Activated T-cell treated with anti-CD3 and anti-CD28 coated beads for 4 hours (primary cell): ENCODE measurements at places on chromosomes 12 and 14.

- DNase-seq = no peak
Measured at GRCh38 chr14:75995372-75996041, 9.9 kb downstream of the IFT43 start.

- no peak for DNase-seq
Measured at GRCh38 chr14:74491956-74492775, 939 bp downstream of the NPC2 start.

GRCh38 chr14:98593361-98593761, 678.6 kb downstream of the BCL11B start:
- no peak for DNase-seq

GRCh38 chr12:777550-778047, 25.2 kb downstream of the WNK1 start:
- no peak for DNase-seq

- DNase-seq = no peak
Measured at GRCh38 chr12:1859643-1860042, 39.3 kb downstream of the LRTM2 start.

- DNase-seq = no peak
Measured at GRCh38 chr14:100143934-100144333, 15.5 kb downstream of the DEGS2 start.

DNA sequence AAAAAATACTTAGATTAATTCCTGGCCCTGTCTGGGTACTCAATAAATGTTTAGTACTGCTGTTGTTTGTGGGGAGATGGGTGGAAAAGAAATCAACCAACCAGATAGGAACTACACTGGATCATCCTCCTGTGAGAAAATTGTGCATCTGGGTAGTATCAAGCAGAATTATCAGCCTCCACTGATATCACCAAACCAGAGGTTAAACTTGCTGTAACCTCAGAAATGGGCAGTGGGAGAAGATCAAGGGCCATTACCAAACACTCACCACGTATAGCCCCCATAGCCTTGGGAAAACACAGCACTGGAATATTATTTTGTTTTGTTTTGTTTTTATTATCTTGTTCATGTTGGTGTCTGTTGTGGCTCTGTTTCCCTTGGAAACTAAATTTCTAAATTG, 19.7 kb downstream of the VEZT start:
- DNase-seq = no peak

GRCh38 chr12:98771811-98772752, 127.0 kb downstream of the APAF1 start:
- no peak for DNase-seq

DNA sequence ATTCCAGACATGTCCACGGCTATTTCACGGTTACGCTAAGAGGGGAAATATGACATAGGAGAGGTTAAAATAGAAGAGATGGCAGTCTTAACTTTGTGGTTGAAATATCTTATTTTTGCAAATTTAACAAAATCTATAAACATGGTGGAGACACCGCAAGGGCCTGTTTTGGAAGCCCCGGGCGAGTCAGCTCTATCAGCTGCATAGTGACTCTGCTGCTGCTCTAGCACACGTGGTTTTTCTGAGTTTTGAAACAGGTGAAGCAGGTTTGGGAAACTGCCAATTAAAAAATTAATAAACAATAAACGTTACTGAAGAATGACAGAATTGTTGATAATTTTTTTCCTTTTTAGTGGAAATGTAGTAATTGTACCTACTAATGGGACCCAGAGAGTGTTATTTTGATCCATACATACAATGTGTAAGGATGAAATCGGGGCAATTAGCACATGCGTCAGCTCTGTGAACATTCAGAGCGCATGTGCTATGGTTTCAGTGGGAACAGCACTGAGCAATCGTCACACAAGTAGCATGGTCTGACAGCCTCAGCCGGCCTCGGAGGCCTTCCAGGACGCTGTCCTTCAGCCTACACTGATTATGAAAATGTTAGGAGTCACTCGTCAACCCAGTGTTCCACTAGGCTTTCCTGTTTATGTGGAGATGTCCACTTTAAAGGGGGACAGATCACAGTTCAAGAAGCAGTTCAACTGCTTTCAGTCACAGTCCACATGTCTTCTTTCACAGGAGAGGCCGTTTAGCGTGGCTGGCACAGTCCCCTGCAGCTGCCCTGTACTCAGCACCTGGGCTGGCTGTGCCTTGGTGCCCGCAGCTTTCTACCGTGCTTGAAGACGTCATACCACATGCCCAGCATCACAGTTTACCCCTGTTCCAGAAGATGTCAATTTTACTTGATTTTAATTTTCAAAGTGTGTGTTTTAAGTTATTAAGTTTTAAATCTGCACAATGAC, 51.8 kb downstream of the MOK start:
- DNase-seq = no peak

DNA sequence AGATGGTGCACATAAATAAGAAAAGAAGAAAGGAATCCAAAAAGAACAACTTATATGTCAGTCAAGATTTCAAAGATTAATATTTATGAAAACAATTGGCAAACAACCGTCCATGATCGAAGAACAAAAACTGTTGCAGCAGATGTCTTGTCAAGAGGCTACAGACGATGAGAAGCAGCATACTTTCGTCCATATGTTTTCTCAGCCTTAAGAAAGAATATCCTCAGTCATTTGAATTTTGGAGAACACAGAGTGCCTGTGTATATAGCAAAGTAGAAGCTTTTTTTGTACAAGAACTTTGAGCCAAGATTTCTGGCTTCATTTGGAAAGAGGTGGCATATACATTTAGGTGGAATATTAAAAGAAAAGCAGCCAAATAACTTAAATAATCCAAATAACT, 297.2 kb downstream of the ITPR2 start:
- no peak for DNase-seq

GRCh38 chr12:29187756-29188155, 38.7 kb downstream of the FAR2 start:
- no peak for DNase-seq

- DNase-seq = no peak
Measured at GRCh38 chr12:121524196-121524916, 56.5 kb downstream of the KDM2B start.

GRCh38 chr12:1117970-1118563, 127.0 kb downstream of the ERC1 start:
- peak; percentile 57 for DNase-seq

- no peak for DNase-seq
Measured at GRCh38 chr12:127558361-127558760, 708.6 kb upstream of the TMEM132C start.

- DNase-seq = no peak
Measured at GRCh38 chr12:129215556-129215955, 362.3 kb downstream of the GLT1D1 start.

- no peak for DNase-seq
Measured at GRCh38 chr12:23750923-23751322, 198.5 kb downstream of the SOX5 start.

- no peak for DNase-seq
Measured at GRCh38 chr14:89227496-89227836, 189.6 kb downstream of the FOXN3 start.

- no peak for DNase-seq
Measured at GRCh38 chr14:37599507-37600368, 4.3 kb downstream of the TTC6 start.

- DNase-seq = no peak
Measured at GRCh38 chr12:78951803-78952551, 87.4 kb downstream of the SYT1 start.

DNA sequence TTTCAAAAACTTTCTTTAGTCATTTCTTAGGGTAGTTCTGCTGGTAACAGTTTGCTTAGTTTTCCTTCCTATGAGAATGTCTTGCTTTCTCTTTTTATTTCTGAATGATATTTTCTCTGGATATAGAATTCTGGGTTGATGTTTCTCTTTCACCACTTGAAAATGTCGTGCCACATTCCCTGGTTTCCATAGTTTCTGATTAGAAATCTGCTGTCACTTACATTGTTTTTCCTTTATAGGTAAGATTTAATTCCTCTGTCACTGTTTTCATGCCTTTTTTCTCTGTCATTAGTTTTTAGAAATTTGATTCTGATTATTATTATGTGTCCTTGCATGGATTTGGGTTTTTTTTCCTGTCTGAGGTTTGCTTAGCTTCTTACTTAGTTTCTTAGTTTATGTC, 77.3 kb upstream of the PCNX4 start:
- DNase-seq = no peak

DNA sequence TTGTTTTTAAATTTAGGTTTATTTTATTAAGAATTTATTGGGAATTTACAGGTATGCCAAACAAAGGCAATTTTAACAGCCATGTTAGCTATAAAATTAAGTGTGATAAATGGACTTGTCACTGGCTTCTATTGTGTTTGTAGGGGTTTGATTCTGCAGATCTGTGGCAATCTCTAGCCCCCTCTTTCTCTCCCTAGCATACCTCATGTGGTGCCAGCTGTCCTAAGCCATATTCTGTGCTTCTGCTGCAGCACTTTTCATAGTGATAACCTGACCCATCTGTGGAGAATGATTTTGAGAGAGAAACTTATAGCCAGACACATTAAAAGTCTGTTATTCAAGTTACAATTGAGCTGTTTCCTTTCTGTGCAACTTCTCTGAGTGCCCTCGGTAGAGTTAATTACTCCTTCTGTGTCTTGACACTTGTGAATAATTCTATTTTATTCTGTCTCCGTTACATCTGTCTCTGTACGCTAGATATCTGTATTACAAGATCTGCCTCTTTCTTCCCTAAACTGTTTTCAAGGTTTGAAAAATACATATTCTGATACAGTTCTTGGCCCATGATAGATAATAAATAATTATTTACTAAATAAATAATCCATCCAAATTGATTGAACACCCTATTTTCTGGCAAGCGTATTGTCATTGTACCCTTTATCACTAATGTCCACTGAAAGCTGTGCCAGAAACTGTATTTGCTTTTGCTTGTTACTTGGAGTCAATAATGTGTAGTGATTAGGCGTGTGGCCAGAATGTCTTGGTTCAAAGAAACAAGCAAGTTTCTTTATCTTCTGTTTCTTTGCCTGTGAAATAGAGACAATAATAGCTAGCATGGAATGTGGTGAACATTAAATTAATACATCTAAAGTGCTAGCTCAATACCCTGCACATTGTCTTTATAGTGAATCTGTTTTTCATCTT, 40.0 kb downstream of the FRS2 start:
- no peak for DNase-seq

- no peak for DNase-seq
Measured at GRCh38 chr14:71429902-71430301, 502.3 kb upstream of the RGS6 start.
